Breast epithelium (tissue), 4 donors: ENCODE measurements at places on chromosomes 13 and 19. TPM values are rescaled to one million over a fixed set of nuclear protein-coding genes. Genes with fewer than 3 reads are reported as not detected.

DNA sequence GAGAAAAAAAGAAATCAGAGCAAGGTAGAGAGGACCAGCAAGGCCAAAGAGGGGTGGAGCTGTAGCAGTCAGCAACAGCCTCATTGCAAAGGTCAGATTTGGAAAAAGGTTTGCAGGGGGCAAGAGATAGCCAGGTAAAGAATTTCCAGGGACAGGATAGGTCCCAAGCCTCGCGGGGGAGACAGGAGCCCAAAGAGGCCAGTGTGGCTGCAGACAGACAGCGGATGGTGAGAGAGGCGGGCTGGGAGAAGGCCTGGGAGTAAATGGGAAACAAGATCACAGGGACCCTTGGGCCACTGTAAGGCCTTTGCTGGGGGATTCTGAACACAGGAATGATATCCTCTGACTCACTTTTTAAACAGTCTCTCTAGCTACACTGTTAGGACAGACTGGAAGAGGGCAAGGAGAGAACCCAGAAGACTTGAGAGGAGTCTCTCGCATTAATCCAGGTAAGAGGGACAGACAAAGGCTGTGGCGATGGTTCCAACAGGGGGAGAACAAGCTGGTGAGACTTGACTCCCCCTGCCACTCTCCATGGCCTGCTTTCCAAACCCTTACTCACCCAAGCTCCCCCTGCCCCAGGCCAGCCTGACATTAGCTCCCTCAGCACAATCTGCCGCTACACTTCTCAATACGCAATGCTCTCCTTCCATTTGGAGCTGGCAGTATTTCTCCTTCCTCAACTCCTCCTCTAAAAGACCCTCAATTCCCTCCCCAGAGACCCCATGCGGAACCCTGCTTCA is 31.8 kb downstream of the DOCK9 start:
- no peaks in the 10 kb centered on the region for H3K36me3 ChIP-seq
- no peak for DNase-seq
- no peaks in the 10 kb centered on the region for H3K4me1 ChIP-seq
- H3K27me3 ChIP-seq, result no peaks in the 10 kb centered on the region
- peak overlapping the region; percentile 50 for H3K27ac ChIP-seq
- no peak overlapping the region for H3K4me3 ChIP-seq

- DNase-seq, result no peak
- H3K36me3 ChIP-seq, result no peaks in the 10 kb centered on the region
- H3K27me3 ChIP-seq, result no peaks in the 10 kb centered on the region
- peak overlapping the region; percentile 84 for H3K4me3 ChIP-seq
- H3K27ac ChIP-seq, result peak overlapping the region; percentile 98
- H3K4me1 ChIP-seq, result no peaks in the 10 kb centered on the region
Observed at GRCh38 chr13:49444524-49445395, 686 bp downstream of the SETDB2 start.

- no peaks in the 10 kb centered on the region for H3K27me3 ChIP-seq
- no peak for DNase-seq
- no peaks in the 10 kb centered on the region for H3K4me1 ChIP-seq
Observed at GRCh38 chr19:46935066-46935663, 74.4 kb downstream of the ARHGAP35 start.

The PRKD2 gene
- 36.7 TPM for total RNA-seq
